ENCODE measurements at places on chromosomes 2 and 18. TPM values are rescaled to one million over a fixed set of nuclear protein-coding genes. Genes with fewer than 3 reads are reported as not detected.

Gene AGXT
- total RNA-seq = 0.32 TPM

Gene CYRIA
- total RNA-seq = 0.20 TPM

Gene DSG4
- total RNA-seq = not detected

Gene FAM124B
- 0.60 TPM for total RNA-seq

Gene CCDC148
- 0.48 TPM for total RNA-seq

Gene HOXD1
- 12.9 TPM for total RNA-seq

Gene CERKL
- not detected for total RNA-seq

Gene CTAGE1
- not detected for total RNA-seq

Gene IL36B
- not detected for total RNA-seq

Gene FKBP1B
- 6.0 TPM for total RNA-seq

Gene HOXD3
- total RNA-seq = not detected

Gene SCYGR5
- not detected for total RNA-seq
